ENCODE measurements at places on chromosomes 3 and 15. TPM values are rescaled to one million over a fixed set of nuclear protein-coding genes. Genes with fewer than 3 reads are reported as not detected.

IQCF5 gene
- total RNA-seq, result not detected

GRCh38 chr3:104279617-104280016 is 1087.1 kb upstream of the ALCAM start:
- H3K4me3 ChIP-seq, result no peak overlapping the region
- no peak overlapping the region for H3K27ac ChIP-seq
- no peaks in the 10 kb centered on the region for H3K36me3 ChIP-seq

DNA sequence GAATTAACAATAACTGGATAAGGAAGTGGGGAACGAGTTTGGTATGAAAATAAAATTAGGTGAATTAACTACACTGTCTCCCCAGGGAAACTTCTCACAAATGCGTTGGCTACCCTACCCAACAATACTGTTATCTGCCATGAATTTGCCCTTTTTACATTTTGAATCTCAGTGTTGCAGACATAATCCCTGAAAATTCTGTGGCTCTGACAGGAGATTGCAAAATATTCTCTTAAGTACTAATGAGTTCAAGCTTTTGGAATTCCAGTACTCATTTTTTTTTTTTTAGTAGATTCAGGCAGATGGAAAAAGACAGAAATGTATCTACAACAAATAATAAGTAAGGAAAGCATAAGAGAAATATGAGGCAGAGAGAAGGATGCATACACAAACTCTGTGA is 332.6 kb downstream of the LSAMP start:
- no peak overlapping the region for H3K27ac ChIP-seq
- H3K4me3 ChIP-seq, result no peak overlapping the region
- no peak for DNase-seq
- H3K4me1 ChIP-seq, result no peaks in the 10 kb centered on the region

- H3K36me3 ChIP-seq, result no peaks in the 10 kb centered on the region
- no peaks in the 10 kb centered on the region for H3K27me3 ChIP-seq
- H3K4me3 ChIP-seq, result no peak overlapping the region
- no peak for DNase-seq
These were observed 63.2 kb downstream of the DLG1 start for GRCh38 chr3:197234947-197235914.

DNA sequence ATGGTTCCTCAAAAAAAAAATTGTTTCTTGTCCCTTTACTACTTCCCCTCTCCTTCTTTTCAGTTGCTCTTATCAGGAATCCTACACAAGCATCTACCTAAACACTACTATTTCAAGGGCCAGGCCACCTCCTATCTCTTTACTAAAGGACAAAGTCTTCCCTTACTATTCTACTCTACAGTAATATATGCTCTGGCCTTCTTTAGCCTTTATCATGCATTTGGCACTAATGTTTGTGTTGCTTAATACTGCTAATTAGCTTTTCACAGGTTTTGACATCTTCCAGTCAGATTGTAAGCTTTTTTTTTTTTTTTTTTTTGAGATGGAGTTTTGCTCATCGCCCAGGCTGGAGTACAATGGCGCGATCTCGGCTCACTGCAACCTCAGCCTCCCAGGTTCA is 5.3 kb downstream of the CEP19 start:
- H3K4me1 ChIP-seq, result peaks cover 10% of the 10 kb centered on the region
- no peak overlapping the region for H3K27ac ChIP-seq
- no peak for DNase-seq
- no peaks in the 10 kb centered on the region for H3K36me3 ChIP-seq
- no peaks in the 10 kb centered on the region for H3K27me3 ChIP-seq

DNA sequence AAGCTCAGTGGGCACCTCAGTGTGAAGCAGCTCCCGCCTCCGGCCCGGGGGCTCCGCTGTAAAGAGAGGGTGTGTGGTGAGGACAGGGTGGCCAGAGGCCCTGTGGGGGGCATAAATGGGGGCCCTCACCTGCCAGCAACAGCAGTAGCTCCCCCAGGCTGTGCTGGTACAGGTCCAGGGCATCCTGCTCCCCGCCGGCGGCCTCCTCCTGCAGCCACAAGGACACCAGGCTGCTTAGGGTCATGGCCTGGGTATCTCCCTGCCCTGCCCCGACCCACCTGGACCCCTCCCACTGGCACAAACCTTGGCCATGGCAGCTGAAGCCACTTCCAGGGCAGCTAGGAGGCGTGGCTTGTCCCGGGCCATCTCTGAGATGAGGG is 4.8 kb downstream of the ULK3 start:
- H3K27me3 ChIP-seq, result no peaks in the 10 kb centered on the region
- DNase-seq, result no peak
- peaks cover 19% of the 10 kb centered on the region for H3K4me1 ChIP-seq
- no peak overlapping the region for H3K4me3 ChIP-seq
- H3K27ac ChIP-seq, result no peak overlapping the region
- no peaks in the 10 kb centered on the region for H3K36me3 ChIP-seq

DNA sequence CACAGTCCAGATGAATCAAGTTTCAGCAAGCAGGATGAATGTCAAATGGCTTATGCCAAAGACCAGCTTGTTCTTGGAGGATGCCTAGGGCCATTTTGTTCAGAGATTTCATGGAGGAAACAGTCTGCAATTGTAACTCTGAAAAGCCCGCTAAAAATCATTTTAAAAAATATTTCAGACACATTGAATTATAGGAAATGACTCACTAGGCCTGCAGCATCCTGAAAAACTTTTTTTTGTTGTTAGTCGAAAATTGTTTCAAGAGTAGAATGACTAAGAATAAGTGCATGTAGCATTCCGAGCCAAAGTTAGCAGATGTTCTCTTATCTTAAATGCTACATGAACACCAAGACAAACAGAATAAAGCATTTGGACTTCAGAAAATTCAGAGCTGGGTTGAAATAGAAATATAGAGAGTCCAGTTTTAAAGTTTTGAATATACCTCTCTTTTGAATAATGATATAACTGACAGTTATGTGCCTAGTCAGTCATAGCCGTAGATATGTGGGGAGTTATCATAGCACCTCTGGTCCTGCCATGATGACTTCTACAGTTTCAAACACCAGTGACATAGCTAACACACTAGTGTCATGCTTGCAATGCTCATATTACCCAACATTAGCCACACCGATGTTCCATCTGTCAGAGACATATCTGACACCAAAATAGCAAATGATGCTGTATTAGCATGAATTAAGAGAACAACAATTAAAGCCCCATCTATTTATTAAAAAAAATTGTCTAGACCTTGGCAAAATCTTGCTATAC is 1462.8 kb upstream of the GBE1 start:
- no peaks in the 10 kb centered on the region for H3K4me1 ChIP-seq
- DNase-seq, result no peak
- no peak overlapping the region for H3K27ac ChIP-seq
- H3K36me3 ChIP-seq, result no peaks in the 10 kb centered on the region
- H3K4me3 ChIP-seq, result no peak overlapping the region

DNA sequence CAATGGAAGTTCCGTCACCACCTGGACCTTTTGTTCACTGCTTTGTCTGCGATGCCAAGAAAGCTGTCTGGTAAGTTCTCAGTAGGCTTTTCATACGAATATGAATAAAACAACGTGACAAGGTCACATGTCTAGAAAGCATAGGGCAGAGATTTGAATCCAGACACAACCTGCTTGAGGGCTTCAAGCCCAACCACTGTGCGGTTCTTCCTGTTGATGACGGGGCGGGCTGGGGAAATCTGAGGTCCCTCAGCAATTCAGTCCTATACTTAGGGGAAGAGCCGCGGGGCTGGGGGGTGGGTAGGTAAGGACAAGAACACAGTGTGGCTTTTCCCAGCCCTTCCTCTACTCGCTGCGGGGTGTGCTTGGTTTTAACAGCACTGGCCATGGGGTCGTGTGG is 32.4 kb upstream of the SMAD3 start:
- H3K4me1 ChIP-seq, result peaks cover 13% of the 10 kb centered on the region
- no peak overlapping the region for H3K27ac ChIP-seq
- H3K36me3 ChIP-seq, result no peaks in the 10 kb centered on the region
- peak overlapping the region; percentile 64 for H3K4me3 ChIP-seq
- H3K27me3 ChIP-seq, result no peaks in the 10 kb centered on the region

FMN1 gene
- total RNA-seq, result 0.11 TPM

- H3K4me1 ChIP-seq, result no peaks in the 10 kb centered on the region
- no peak for DNase-seq
- H3K27me3 ChIP-seq, result no peaks in the 10 kb centered on the region
These were observed 14.4 kb upstream of the C3orf80 start for GRCh38 chr3:160210799-160211221.

EHD4 gene
- total RNA-seq, result 24.2 TPM

GRCh38 chr3:57279685-57280084 is 12.8 kb downstream of the ASB14 start:
- no peaks in the 10 kb centered on the region for H3K27me3 ChIP-seq
- DNase-seq, result no peak
- no peak overlapping the region for H3K4me3 ChIP-seq
- H3K27ac ChIP-seq, result no peak overlapping the region
- H3K4me1 ChIP-seq, result no peaks in the 10 kb centered on the region
- H3K36me3 ChIP-seq, result no peaks in the 10 kb centered on the region
